ENCODE measurements at places on chromosomes 11 and 22.

DNA sequence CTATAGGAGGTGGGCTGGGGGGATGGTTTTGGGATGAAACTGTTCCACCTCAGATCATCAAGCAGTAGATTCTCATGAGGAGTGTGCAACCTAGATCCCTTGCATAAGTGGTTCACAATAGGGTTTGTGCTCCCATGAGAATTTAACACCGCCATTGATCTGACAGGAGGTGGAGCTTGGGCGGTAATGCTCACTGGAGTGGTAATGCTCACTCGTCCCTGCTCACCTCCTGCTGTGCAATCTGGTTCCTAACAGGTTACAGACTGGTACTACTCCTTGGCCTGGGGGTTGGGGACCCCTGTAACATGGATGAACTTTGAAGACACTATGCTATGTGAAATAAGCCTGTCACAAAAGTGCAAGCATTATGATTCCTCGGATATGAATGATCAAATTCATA, 87.0 kb upstream of the CLNS1A start:
- DNase-seq: no peak

- DNase-seq: peak; percentile 3
These were observed 95.2 kb upstream of the TP53I11 start for GRCh38 chr11:45045683-45046471.

- DNase-seq: no peak
These were observed 34.8 kb downstream of the BARX2 start for GRCh38 chr11:129410395-129410960.

GRCh38 chr22:49515475-49515874, 312.2 kb downstream of the BRD1 start:
- DNase-seq: no peak

DNA sequence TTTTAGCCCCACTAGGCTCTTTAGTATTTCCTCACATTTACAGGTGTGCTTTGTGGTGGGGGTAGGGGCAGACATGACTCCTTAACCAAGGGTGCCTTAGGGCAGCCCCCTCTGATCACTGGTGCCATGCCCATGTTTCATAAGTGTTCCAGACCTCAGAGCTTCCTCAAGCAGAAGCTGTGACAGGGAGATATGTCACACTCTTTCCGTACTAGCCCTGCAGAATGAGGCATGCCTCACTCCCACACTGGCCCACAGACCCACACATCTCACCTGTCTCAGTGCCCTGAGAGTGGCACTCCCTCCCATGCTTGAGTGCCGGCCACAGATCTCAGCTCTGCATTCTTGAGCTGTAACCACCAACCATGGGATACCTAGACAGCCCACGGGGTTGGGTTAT, 22.9 kb upstream of the OR56B4 start:
- no peak for DNase-seq

DNA sequence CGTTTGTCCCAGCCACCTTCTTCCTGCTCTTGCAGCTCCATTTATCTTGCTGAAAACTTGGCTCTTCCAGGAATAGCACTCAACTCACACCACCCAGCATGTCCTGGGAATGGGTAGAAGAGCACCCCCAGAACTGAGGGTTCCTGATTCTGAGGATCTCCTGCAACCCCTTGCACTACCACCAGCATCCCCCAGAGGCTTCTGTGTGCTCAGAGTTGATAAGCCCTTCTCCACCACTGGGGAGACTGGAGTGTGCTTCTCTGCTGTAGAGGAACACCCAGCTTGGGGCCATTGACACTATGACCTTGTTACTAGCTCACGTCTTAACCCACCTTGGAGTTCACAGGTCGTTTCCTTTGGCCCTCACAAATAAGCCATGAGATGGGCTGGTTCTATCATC, 121.0 kb downstream of the GRIK4 start:
- DNase-seq: no peak
